ENCODE measurements at places on chromosomes 3 and 15.

DNA sequence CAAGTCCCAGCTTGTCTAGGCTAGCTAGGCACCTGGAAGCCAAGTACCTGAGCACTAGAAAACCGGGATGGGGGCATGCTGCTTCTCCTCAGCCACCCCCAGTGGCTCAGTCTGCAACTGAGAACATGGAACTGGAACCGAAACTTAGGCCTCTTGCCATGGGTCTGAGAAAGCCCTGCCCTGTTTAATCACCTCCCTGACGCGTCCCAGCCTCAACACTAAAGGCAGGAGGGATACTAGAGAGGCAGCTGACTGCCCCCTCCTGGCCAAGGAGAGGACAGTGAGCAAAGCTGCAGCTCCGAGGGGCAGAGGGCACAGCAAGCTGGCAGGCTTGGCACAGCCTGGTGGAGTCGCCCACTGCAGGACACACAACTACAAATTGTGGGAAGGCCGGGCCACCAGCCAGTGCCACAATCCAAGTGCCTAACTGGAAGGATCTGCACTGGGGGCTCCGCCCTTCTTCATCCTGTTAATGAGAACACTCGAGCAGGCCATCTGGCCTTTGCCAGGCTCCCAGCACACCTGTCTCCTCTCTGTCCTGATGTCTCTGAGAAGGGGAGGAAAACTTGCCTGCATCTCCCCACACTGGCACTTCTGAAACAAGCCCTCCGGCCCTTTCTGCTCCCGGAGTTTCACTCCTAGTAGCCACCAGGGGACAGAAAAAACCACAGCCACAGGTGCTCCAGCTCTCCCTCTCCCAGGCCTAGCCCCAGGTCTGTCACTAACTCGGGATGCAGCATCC, 53.7 kb downstream of the BDH1 start:
- DNase-seq = peak; percentile 52

GRCh38 chr15:85296615-85297402, 83.6 kb upstream of the AKAP13 start:
- DNase-seq = peak; percentile 72

DNA sequence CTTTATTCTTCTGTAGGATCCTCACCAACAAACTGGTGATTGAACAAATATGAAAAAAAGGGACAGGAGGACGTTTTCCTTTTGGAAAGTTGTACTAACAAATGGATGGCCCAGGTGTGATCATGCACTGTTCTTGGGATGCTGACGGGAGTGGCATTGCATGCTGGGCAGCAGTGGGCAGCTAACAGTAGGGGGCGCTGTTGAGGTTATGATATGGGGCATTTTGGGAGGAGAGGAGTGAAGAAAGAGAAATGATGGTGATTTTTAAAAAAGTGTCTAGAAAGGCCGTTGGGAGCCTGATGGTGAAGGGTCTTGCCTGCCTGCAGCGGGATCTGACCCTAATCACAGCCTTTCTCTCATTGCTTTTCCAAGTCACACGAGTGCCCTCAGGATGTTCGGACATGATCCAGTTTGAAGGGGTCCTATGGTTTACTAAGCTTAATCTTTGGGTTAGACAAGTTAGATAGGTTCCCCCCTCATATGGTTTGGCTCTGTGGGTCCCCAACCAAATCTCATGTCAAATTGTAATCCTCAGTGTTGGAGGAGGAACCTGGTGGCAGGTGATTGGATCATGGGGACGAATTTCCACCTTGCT, 46.2 kb upstream of the PRTG start:
- no peak for DNase-seq

DNA sequence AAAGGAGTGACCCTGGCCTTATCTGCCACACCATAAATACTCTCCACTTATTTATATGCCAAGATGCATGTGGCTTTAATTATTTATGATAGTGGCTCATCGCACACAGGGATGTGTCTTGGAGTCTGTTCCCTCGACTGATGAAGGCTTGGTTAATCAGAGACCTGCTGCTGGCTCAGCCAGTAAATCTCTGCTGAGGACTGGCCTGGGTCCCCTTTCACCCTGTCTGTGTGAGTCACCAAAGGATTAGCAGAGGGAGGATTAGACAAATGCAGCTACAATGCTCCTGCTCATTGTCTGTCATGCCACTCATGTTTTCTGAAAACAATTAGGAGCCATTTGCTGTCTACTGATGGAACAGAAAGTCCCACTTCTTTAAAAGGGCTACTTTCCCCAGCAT, 226.8 kb downstream of the NTRK3 start:
- no peak for DNase-seq

All from GM12864 (cell line).